ENCODE measurements at places on chromosomes 11 and 22.

- DNase-seq, result no peak
These were observed 5.4 kb downstream of the CSRP3 start for GRCh38 chr11:19196432-19196831.

- DNase-seq, result peak; percentile 97
These were observed at the start of gene NCAPH2 for GRCh38 chr22:50507991-50508884. TSS of gene NCAPH2 (plus strand) at chr22:50508224. CDS start at chr22:50508338, 114 bp downstream.

GRCh38 chr22:44046485-44047141, 22.5 kb downstream of the PARVB start:
- no peak for DNase-seq

DNA sequence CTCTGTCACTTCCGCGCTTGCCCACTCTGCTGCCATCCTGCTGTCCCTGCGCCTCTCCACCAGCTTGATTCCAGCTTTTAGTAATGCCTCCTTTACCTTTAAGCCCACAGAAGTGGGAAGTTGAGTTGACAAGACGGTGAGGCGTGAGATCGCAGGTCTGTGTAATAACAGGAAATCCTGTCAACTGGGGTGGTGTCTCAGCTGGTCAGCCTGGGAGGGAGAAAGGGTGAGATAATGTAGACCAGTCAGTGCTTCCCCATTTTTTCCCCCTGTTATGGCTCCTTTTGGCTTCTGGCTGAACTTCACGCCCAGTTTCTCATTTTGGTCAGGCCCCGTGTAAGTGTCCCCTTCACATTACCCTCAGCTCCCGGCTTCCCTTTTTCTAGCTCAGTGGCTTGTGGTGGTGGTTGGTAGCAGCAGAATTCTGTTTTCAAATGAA, 98.9 kb downstream of the TRAF6 start:
- no peak for DNase-seq

GRCh38 chr11:58580311-58580710, 1.4 kb downstream of the ZFP91 start:
- no peak for DNase-seq

- DNase-seq, result no peak
These were observed 108.4 kb downstream of the ARL14EP start for GRCh38 chr11:30431127-30431814.

- DNase-seq, result no peak
These were observed 228.6 kb downstream of the BRD1 start for GRCh38 chr22:49599039-49599438.

- DNase-seq, result no peak
These were observed 66.9 kb downstream of the NFAM1 start for GRCh38 chr22:42365111-42365865.
